ENCODE measurements at places on chromosomes 5 and 9. TPM values are rescaled to one million over a fixed set of nuclear protein-coding genes. Genes with fewer than 3 reads are reported as not detected.

DNA sequence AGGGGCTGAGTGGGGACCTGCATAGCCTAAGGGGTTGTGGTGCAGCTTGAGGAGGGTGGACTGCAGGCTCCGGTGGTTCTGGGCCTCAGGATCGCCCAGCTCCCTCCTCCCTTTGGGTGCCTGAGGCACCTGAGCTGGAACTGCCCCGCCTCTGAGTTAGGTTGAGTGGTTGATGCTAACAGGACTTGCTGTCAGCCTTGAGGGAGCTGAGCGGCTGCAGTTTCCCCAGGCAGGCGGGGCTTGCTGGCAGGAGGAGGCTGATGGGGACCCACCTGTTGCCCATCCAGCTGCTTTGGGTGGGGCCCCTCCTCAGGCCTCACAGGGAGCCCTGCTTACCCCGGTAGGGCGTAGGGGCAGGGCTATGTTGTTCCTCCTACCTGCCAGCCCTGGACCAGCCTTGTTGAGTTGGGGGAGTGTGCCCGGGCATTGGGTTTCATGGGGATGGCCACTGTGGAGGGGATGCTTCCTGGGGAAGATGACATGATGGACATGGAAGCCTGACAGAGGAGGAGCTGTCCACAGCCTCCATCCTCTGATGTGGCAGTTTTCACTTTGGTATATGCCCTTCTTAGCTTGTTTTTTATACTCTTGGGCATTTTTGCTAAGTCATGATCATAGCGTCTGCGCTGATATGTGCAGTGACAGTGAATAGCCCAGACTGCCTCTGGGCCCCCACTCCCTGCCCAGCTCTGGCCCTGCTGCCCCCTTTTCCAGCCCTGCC lies 14.3 kb downstream of the WNK2 start:
- no peak for DNase-seq

DNA sequence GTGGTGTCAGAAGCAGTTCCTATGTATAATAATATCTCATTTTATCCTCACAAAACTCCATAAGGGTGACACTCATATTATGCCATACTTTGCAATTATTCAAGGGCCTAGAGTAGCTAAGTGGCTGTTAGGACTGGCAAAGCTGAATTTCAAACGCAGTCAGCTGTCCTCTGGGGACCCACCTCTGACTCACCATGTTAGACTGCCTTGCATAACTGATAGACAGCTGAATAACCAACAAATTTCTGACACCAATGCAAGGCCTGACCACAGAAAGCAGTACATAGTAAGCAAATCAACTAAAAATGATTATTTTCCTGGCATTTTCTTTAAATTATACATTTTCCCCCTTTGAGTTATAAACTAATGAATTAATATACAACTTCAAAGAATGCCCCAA lies 251.6 kb upstream of the PTGER4 start:
- no peak for DNase-seq

The ENHO gene
- 1.3 TPM for total RNA-seq

The KIAA1958 gene
- 5.3 TPM for total RNA-seq

The EMB gene
- total RNA-seq: 7.8 TPM

The ADAMTS13 gene
- total RNA-seq: 3.3 TPM

DNA sequence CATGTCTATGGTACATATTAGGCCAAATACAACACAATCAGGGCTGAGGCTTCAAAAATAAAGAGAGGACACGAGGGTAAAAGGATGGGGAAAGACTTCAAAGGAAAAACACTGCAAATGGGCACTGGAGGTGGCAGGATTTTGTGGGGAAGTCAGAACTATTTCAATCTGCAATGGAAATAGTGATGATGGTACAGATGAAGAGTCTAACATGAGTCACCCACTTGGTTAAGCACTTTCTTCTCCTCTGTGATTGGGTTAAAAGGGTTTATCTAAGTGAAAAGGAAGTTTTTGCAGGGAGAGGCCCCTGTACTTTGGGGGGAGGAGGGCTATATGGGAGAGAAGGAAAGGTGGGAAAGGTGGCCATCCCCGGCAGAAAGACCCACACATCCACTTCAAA lies 4.5 kb upstream of the SH3GL2 start:
- no peak for DNase-seq

- DNase-seq: no peak
Measured at GRCh38 chr5:168681556-168682183, 102.5 kb upstream of the PANK3 start.

GRCh38 chr5:158758675-158759074 lies 341.0 kb downstream of the EBF1 start:
- DNase-seq: no peak

DNA sequence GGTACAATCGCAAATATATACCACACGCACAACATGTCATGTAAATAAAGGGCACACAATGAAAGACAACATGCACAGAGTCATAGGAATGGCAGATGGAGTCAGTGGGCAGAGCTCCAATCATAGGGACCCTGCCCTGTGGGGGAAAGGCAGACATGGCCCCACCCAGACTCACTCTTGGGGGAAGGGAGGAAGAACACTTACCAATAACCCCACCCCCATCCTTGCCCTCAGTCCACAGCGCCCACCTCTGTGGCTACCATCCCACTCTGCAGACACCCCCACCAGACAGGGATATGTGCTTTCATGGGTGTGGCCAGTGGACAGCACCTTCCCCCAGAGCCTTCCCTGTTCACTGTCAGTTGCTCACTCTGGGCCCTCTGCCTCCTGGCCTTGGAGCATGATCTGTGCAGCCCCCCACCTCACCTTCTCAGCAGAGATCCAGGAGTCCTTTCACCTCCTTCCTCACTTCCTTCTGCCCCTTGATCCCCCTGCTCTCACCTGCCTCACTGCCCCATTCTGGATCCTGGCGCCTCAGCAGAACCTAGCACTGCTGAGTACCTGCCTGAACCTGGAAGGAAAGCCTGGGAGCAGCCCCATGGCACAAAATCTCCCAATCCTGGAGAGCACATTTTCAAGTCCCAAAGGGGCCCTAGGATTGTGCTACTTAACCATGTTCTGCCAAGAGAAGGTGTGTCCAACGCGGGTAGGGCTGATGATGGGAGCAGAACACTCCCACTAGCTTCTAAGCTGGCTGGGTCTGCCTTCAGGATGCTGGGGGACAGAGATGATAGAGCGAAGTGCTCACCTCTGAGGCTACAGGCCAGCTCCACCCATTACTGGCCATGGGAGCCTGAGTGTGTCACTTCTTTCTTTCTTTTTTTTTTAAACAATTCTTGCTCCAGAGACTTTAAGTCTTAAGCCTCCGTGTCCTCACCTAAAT lies 1.5 kb upstream of the PHF19 start:
- DNase-seq: no peak

- DNase-seq: no peak
Measured at GRCh38 chr9:20561531-20561930, 60.8 kb downstream of the MLLT3 start.

The SIMC1 gene
- total RNA-seq: 6.7 TPM

- DNase-seq: no peak
Measured at GRCh38 chr5:139926797-139927503, 116.1 kb downstream of the NRG2 start.

DNA sequence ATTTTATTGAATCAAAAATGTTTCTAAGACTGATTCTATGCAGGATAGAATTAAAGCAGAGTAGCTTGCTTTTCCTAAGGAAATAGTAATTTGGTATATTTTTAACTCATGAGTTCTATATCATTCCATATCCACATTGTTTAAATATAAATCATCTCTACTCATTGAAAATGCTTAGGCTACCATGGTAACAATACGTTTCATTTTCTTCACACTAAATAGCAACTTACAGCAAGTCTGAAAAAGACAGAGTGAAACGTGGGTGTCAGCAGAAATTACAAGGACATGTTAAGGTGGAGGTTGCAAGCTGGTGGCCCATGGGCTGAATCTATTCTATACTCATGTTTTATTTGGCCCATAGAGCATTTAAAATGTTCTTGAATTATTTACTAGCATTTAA lies 487.9 kb downstream of the ARHGEF28 start:
- DNase-seq: no peak

GRCh38 chr9:135374591-135374990 lies 105.0 kb upstream of the PPP1R26 start:
- no peak for DNase-seq

DNA sequence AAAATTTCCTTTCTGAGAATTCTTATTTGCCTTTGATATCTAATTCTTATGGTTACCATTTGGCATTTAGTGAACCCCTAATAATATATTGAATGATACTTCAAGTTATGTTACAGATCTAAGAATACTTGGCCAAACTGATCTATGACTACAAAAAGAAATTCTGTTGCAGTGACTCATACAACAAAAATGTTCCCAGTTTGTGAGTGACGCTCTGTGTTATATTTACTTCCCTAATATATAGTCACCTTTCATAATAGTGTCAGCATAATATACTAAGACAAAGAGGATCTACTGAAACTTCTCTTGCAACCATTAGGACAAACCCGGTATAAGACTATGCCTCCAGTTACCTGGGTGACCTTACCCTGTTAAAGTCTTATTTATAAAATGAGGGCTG lies 216.9 kb upstream of the TLX3 start:
- DNase-seq: no peak

DNA sequence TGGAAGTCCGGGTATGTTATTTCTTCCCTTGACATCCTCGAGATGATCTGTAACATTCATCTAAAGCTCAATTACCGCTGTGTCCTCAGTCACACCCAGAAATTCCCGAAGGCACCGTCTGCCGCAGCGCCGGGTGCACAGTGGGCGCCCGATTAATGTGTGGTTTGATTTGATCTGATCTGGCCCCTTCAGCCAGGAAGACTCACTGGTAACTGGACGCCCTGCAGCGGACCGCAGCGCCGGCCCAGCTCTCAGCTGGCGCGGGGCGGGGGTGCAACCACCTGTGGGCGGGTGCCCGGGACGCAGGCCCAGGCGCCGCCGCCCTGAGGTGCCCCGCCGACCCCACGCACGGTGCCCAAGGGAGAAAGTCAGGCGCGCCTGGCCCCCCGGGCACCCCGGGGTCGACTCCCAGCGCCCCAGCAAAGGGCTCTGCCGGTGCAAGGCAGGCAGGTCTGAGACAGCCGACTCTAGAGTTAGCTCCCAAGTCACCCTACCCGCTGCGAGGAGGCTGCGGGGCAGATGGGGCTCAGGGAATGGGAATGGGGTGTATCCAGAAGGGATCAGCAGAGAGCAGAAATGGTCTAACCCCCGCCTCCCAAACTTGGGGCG lies 1.7 kb downstream of the EPB41L4B start:
- DNase-seq: no peak

The NMUR2 gene
- not detected for total RNA-seq

DNA sequence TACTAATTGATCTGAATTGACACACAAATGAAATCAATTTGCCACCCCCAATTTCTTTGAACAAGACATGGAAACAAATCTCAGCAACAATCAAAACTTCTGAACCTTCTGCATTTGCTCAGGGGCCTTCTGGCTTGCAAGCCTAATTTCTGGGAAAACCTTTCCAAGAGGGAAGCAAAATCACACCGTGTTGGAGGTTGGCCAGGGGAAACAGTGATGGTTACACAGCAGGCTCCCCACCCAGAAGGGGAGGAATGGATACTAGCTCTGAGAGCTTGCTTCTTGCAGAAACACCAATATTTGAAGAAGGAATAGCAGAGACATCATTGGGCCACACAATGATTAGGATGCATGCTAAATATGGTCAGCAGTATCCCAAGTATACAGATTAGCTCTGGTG lies 488.6 kb upstream of the TRPC7 start:
- DNase-seq: no peak

- no peak for DNase-seq
Measured at GRCh38 chr5:145226726-145227125, 608.4 kb downstream of the PRELID2 start.

The DMRT3 gene
- total RNA-seq: 0.16 TPM

DNA sequence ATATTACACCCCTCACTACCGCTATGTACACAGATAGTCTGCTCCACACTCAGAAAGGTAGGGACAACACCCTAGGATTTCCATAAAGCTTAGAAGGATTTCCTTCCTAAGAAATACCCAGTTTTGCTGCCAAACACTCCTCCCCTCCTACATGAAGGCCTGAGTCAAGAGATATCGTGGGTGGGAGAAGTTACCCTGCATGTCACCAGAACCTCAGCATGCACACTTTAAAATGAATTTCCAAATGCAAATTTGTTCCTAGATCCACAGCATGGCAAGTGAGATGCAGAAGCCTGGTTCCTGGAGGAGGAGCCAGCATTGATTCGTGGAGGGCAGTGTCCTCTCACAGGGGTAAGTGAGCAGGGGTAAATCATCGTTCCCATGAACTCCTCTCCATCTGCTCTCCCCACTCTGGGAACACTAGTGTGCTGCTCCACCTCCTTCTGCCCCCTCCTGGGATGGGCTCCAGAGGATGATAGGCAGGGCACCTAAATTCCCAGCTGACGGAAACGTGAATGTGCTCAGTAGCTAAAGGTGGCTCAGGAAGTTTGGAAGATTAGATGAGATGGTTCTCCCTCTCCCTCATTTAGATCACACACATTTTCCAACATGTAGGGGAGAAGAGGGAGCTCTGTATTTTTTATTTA lies 76.7 kb downstream of the PDE4D start:
- no peak for DNase-seq

GRCh38 chr5:142544946-142545649 lies 140.8 kb downstream of the FGF1 start:
- no peak for DNase-seq

The TRPM3 gene
- 0.51 TPM for total RNA-seq

- DNase-seq: no peak
Measured at GRCh38 chr5:16612007-16612406, 4.8 kb downstream of the RETREG1 start.

The SLC25A2 gene
- total RNA-seq: not detected

DNA sequence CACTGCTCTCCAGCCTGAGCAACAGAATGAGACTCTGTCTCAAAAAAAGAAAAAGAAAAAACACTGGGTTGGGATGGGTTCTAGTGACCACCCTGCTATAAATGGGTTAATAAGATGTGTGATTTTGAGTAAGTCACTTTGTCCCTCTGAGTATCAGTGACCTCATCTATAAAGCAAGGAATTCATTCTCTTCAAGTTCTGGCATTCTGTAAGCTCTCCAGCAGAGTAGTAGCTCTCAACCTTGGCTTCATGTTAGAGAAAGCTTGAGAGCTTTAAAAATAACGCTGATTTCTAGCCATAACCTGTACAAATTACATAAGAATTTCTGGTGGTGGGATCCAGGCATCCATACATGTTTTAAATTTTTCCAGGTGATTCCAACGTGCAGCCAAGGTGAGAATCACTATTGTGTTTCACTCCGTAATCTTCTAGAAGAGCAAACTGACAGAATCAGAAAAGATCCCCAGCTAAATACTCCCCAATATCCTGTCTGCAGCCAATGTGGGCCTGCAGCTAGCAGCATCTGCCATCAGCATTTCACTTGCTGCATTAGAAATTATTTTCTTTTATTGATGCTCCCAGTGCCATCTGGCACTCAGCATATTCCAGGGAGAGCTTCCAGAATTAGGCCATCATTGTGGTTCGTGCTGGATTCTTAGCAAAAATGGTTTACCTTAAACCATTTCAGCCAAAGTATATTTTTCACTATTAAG lies 109.4 kb downstream of the FEM1C start:
- no peak for DNase-seq

- DNase-seq: no peak
Measured at GRCh38 chr5:6759401-6759800, 46.2 kb downstream of the TENT4A start.

GRCh38 chr5:139431706-139432105 lies 7.6 kb downstream of the DNAJC18 start:
- no peak for DNase-seq
